NCI-H69 (cell line): ENCODE measurements at places on chromosomes 2 and 18.

GRCh38 chr2:219123356-219124135 is 37.1 kb downstream of the NHEJ1 start:
- no peak for DNase-seq

- no peak for DNase-seq
Observed at GRCh38 chr2:16943279-16943958, 277.8 kb upstream of the CYRIA start.

- DNase-seq = no peak
Observed at GRCh38 chr2:226362980-226363379, 436.6 kb downstream of the IRS1 start.

- DNase-seq = no peak
Observed at GRCh38 chr2:98379311-98380202, 33.3 kb downstream of the CNGA3 start.
